ENCODE measurements at places on chromosomes 5 and 9. TPM values are rescaled to one million over a fixed set of nuclear protein-coding genes. Genes with fewer than 3 reads are reported as not detected.

DNA sequence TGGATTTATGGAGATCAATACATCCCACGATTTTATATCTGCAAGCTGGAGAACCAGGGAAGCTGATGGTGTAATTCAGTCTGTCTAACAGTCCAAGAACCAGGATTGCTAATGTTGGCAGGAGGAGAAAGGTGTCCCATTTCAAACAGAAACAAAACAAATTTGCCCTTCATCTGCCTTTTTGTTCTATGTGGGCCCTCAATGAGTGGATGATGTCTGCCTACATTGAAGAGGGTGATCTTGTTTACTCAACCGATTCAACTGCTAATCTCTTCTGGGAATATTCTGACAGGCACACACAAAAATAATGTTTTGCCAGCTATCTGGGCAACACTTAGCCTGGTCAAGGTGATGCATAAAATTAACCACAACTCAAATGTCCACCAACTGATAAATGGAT, 65.1 kb upstream of the IL33 start:
- no peak for DNase-seq
- no peak overlapping the region for H3K4me3 ChIP-seq
- no peaks in the 10 kb centered on the region for H3K27me3 ChIP-seq
- H3K36me3 ChIP-seq, result no peaks in the 10 kb centered on the region
- H3K4me1 ChIP-seq, result no peaks in the 10 kb centered on the region

DNA sequence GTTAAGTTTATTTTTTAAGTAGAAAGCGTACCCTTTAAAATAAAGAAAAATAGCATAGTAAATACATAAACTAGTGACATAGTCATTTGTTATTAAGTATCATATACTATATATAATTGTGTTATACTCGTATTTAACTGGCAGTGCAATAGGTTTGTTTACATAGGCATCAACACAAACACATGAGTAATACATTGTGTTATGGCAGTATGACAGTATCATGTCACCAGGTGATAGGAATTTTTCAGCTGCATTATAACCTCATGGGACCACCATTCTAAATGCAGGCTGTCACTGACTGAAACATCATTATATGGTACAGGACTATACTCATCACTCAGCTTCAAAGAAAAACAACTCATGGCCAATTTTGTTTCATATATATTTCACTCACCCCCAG, 8.4 kb upstream of the RIC1 start:
- no peak for DNase-seq
- no peaks in the 10 kb centered on the region for H3K36me3 ChIP-seq
- no peaks in the 10 kb centered on the region for H3K27me3 ChIP-seq
- no peak overlapping the region for H3K4me3 ChIP-seq

Gene LIFR
- total RNA-seq, result 84.5 TPM

- H3K4me1 ChIP-seq, result no peaks in the 10 kb centered on the region
- no peak overlapping the region for H3K27ac ChIP-seq
- no peaks in the 10 kb centered on the region for H3K36me3 ChIP-seq
- no peak for DNase-seq
These were observed 114.4 kb downstream of the GADD45G start for GRCh38 chr9:89719202-89719601.

DNA sequence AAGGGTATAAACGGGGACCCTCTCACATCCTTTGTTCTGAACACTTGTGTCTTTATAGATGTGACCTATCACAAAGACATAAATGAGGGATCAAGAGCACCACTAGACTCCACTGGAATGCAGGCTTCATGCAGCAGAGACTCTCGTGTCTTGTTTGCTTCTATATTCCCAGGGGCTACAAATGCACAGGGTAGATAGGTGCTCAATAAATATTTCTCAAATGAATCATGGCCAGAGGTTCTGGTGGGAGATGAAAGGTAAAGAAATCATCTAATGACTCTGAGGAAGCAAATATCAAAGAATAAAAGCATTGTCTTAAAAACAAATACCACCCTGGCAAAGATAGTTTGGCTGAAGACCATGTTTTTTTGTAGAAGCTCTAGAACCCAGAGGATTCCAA, 6.6 kb downstream of the SLC36A3 start:
- no peak for DNase-seq
- no peak overlapping the region for H3K27ac ChIP-seq
- no peaks in the 10 kb centered on the region for H3K36me3 ChIP-seq
- H3K27me3 ChIP-seq, result no peaks in the 10 kb centered on the region
- H3K4me3 ChIP-seq, result no peak overlapping the region

Gene FAXDC2
- total RNA-seq, result 147 TPM

Gene PCDHB9
- 2.8 TPM for total RNA-seq

GRCh38 chr5:9766581-9766980, 136.4 kb upstream of the TAS2R1 start:
- H3K36me3 ChIP-seq, result no peaks in the 10 kb centered on the region
- no peak overlapping the region for H3K27ac ChIP-seq
- H3K4me3 ChIP-seq, result no peak overlapping the region

DNA sequence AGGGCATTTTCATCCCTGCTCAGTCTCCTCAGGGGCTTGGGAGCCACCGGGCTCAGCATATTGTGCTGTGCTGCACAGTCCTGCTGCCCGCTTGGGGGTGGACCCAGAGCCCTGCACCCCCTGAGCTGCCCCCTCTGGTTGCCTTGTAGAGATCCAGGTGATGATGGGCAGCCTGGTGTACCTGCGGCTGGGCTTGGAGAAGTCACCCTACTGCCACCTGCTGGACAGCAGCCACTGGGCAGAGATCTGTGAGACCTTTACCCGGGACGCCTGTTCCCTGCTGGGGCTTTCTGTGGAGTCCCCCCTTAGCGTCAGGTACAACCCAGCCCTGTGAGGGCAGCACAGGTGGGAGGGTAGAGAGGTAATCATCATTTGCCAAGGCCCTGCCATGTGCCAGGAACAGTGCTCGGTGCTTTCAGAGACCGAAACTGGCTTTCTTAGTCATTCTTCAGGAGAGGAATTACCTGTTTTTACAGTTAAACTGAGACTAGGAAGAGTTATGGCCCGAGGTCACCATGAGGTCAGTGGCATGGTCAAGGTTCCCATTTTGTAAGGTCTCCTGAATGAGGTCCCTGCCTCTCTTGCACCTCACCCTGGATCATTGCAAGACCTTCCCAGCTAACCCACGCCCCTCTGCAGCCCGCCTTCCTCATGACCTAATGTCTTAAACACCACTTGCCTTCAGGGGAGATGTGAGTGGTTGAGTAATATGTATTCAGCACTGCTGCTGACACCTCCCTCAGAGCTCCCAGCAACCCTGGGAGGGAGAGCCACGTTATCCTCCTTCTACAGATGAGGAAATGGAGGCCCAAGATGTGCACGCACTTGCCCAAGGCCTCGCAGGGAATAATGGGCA, 7.5 kb downstream of the NHP2 start:
- peaks cover 67% of the 10 kb centered on the region for H3K36me3 ChIP-seq
- H3K4me1 ChIP-seq, result no peaks in the 10 kb centered on the region
- no peak overlapping the region for H3K27ac ChIP-seq
- H3K4me3 ChIP-seq, result no peak overlapping the region

Gene TYRP1
- 3.3 TPM for total RNA-seq

- H3K27me3 ChIP-seq, result no peaks in the 10 kb centered on the region
- no peak overlapping the region for H3K4me3 ChIP-seq
- no peaks in the 10 kb centered on the region for H3K36me3 ChIP-seq
- DNase-seq, result no peak
- H3K27ac ChIP-seq, result no peak overlapping the region
These were observed 68.5 kb downstream of the SLC24A2 start for GRCh38 chr9:19720377-19720776.

Gene TEK
- total RNA-seq, result 27.2 TPM

Gene HSD17B3
- not detected for total RNA-seq

Gene GPR150
- total RNA-seq, result not detected

Gene ARL10
- total RNA-seq, result 7.8 TPM

Gene CRB2
- 0.23 TPM for total RNA-seq

DNA sequence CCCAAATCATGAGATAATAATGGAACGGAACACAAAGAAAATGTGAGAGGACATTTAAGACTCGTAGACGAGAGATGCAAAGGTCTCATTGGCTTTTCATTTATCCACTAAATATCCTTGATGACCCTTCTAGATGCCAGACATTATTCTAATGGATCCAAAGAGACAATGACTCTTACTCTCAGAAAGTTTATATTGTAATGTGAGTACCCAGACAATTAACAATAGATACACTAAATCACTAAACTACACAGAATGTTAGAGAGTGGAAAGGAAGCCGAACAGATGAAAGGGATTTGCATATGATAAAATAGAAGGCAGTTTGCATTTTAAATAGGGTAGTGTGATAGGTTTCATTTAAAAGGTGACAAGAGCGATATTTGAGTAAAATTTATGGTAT, 973.3 kb downstream of the TAF11L14 start:
- H3K4me3 ChIP-seq, result no peak overlapping the region
- H3K4me1 ChIP-seq, result no peaks in the 10 kb centered on the region
- H3K36me3 ChIP-seq, result no peaks in the 10 kb centered on the region
- DNase-seq, result no peak
- no peaks in the 10 kb centered on the region for H3K27me3 ChIP-seq

Gene OCLN
- total RNA-seq, result 135 TPM

GRCh38 chr9:33435821-33436277, 11.5 kb downstream of the AQP3 start:
- H3K36me3 ChIP-seq, result no peaks in the 10 kb centered on the region
- no peak overlapping the region for H3K27ac ChIP-seq
- peaks cover 9% of the 10 kb centered on the region for H3K4me1 ChIP-seq
- DNase-seq, result no peak

Measured in upper lobe of left lung (tissue), 6 donors.